ENCODE measurements at places on chromosomes 6 and 20. TPM values are rescaled to one million over a fixed set of nuclear protein-coding genes. Genes with fewer than 3 reads are reported as not detected.

Gene NKAIN4
- total RNA-seq, result 1.1 TPM

Gene SNAP91
- total RNA-seq, result not detected

Gene ECHDC1
- total RNA-seq, result 30.3 TPM

Gene RAD21L1
- total RNA-seq, result under 0.01 TPM

Gene FABP7
- total RNA-seq, result not detected

Gene ADGRF4
- total RNA-seq, result 17.9 TPM

Gene AARS2
- total RNA-seq, result 9.5 TPM

Gene DDO
- not detected for total RNA-seq

Gene CCN6
- total RNA-seq, result not detected

Gene MOG
- not detected for total RNA-seq

Gene TPD52L1
- total RNA-seq, result 318 TPM

Gene TNFRSF6B
- total RNA-seq, result 7.1 TPM

Gene SEC23B
- total RNA-seq, result 119 TPM

Gene TREML4
- not detected for total RNA-seq

Gene C6orf15
- total RNA-seq, result 0.13 TPM

Gene CEP85L
- 7.1 TPM for total RNA-seq

Gene TRERF1
- total RNA-seq, result 1.8 TPM

Gene KCNQ5
- 0.38 TPM for total RNA-seq

Gene KIF25
- total RNA-seq, result not detected

Gene PNLDC1
- total RNA-seq, result 0.26 TPM

Gene FAM83C
- total RNA-seq, result 0.26 TPM

Gene TAP1
- 27.7 TPM for total RNA-seq

Gene MATN4
- total RNA-seq, result 0.26 TPM

Gene SEL1L2
- not detected for total RNA-seq

Gene TNF
- total RNA-seq, result not detected

Gene DSE
- 100 TPM for total RNA-seq

Gene HLA-DPA1
- total RNA-seq, result 1.1 TPM

Gene RIPOR3
- total RNA-seq, result 0.53 TPM

Gene C6orf132
- total RNA-seq, result 11.3 TPM

Gene GNRH2
- total RNA-seq, result 0.13 TPM

Gene EFCAB8
- under 0.01 TPM for total RNA-seq

Gene PBOV1
- not detected for total RNA-seq

Gene C20orf204
- total RNA-seq, result 1.2 TPM

Gene C6orf52
- 2.1 TPM for total RNA-seq

Gene RWDD2A
- total RNA-seq, result 1.8 TPM

Gene COL11A2
- under 0.01 TPM for total RNA-seq

Gene BPIFB2
- total RNA-seq, result not detected

Data from bronchial epithelial cell (primary cell).